ENCODE measurements at places on chromosomes 3 and 15.

DNA sequence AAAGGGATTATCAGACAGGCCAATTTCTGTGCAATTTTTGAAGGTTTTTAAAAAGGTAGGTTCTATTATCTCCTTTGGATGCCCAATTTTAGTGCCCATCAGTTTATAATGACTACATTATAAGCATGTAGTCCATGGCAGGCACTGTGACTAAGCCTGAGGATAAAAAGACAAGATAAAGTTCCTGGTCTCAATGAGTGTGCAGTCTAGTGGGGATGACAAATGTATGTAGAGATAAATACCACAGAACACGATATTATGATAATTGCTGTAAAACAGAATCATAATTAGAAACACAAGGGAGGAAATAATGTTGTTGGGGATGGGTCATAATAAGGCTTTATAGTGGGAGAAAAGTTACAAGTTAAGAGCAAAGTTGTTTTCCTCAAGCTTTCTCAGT, 163.1 kb downstream of the ZNF385D start:
- DNase-seq = no peak

GRCh38 chr15:84822653-84823281, 5.6 kb downstream of the ALPK3 start:
- no peak for DNase-seq

- no peak for DNase-seq
Observed at GRCh38 chr15:76150513-76150912, 90.7 kb downstream of the TMEM266 start.

DNA sequence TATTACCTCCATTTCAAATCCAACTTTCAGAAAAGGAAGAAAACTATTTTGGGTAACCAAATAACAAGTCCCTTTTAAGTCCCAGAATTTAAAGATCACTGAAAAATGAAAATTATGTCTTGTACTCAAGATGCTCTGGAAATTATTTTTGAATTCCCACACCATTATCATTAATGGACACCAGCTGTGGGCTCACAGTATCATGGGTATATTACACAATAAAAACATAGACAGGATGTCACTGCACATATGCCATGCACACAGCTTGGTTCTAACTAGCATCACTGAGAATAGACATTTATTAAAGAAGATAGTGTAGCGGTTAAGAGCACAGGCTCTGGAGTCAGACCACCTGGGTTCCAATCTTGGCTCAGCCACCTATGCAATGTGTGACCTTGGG, 130.4 kb downstream of the FRMD5 start:
- no peak for DNase-seq

- no peak for DNase-seq
Observed at GRCh38 chr15:96337365-96338023, 7.0 kb downstream of the NR2F2 start.
